ENCODE measurements at places on chromosomes 7 and 10. TPM values are rescaled to one million over a fixed set of nuclear protein-coding genes. Genes with fewer than 3 reads are reported as not detected.

Gene KAZALD1
- total RNA-seq = 0.71 TPM

- no peak for ATAC-seq
Observed at GRCh38 chr10:65602182-65602865, 1323.5 kb upstream of the LRRTM3 start.

DNA sequence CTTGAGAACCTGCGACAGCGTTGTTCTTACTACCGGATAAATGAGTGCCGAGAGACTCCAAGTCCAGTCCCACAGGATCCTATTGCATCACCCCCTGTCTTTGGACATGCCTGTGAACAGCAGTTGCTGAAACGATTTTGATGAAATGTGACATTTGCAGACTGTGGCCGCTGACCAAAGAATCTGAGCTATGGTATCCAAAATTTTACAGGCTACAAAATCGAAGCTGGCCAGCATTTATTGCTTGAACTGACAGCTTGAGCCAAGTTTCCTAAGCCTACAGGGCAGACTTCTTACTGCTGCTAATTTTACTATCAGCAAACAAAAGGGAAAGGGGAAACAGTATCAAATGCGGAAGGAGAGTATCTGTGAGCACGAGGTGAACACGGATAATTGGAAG lies 12.1 kb upstream of the NPVF start:
- no peak for ATAC-seq

GRCh38 chr10:43314626-43315495 lies 48.0 kb upstream of the RASGEF1A start:
- no peak for ATAC-seq

- no peak for ATAC-seq
Observed at GRCh38 chr10:66144016-66144415, 781.8 kb upstream of the LRRTM3 start.

Gene OPALIN
- total RNA-seq = not detected

Gene RSBN1L
- 15.1 TPM for total RNA-seq

Gene ADCY1
- total RNA-seq = 1.6 TPM

Gene SPDYE11
- total RNA-seq = not detected

GRCh38 chr7:52670608-52671225 lies 364.7 kb upstream of the POM121L12 start:
- no peak for ATAC-seq

Gene GBX1
- total RNA-seq = not detected

DNA sequence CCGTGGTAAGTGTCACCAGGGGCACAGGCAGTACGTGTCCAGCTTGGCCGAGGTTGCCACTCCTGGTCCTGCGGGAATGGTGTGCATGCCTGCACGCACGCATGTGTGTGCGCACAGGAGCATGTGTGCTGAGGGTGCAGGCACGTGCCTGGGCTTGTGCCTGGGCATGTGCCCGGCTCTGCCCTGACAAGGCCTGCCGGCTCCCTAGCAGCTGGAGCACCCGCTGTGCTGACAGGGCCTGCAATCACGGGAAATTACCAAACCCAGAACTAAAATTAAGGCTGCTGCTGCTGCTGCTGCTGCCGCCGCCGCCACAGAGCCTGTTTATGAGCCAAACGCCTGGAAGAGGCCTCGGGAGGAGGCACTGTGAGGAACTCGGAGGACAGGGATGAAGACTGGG lies 28.7 kb downstream of the GHRHR start:
- no peak for ATAC-seq

Gene ANTXRL
- not detected for total RNA-seq

GRCh38 chr10:131271195-131271880 lies 40.2 kb downstream of the TCERG1L start:
- ATAC-seq = no peak

DNA sequence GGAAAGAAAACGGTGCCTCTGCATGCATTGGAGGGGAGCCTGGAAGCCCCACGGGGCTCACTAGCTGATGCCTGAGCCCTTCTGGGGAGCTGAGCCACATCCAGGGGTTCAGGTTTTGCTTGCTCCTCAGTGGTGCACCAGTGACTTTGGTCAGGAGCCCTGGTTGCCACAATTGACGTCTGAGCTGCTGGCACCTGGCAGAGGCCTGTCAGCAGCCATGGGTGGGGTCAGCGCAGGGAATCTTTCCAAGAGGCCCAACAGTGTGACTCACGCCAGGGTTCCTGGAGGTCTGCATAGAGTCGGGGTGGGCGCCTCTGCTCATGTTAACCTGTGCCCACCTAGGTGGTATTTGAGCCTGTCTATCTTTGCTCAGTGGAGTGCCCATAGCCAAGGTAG lies 138.7 kb downstream of the NEURL1 start:
- no peak for ATAC-seq

Gene CLEC2L
- total RNA-seq = not detected

Gene ZNF727
- total RNA-seq = 0.45 TPM

DNA sequence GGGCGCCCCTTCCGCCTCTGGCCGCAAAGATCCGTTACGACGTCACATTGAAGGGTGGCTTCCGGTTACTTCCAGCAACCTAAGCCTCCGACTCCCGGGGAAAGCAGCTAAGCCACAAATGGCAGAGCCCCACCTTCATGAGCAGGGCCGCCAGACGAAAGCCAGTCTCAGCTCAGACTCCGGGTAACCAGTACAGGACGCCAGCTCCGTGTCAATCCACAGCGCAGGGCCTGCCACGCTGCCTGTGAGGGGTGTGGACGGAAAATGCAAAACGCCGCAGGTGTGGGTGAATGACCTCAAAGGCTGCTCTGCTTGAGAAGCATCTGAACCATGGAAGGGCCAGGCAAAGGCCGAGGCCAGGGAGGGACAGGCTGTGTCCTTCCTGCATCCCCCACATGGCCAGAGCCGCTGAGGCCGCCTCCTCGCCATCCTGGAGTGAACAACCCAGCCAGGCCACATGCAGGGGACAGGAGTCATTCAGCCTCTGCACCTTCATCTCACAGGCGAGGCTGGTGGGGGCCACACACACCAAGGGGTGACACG lies 53.5 kb upstream of the PPP2R2D start:
- no peak for ATAC-seq

DNA sequence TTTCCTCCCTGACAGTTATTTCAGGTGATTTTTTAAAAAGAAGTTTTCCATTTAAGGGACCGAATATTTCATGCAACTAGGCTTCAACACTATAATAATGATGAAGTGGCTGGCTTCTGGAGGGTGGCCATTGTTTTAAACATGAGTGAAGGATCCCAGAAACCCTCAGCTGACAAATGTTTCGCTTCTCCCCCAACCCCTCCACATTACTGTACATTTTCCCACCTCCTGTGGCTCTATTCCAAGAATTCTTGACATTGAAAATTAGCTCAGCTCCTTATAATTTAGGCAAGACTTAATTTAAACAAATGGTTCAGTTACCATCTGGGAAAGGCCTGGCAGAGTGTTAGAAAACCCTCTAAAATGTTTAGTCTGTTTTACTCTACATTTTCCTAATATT lies 129.9 kb upstream of the CDCA7L start:
- ATAC-seq = no peak

Gene LMTK2
- total RNA-seq = 15.8 TPM

Gene TFAM
- total RNA-seq = 49.0 TPM

Gene GOLGA7B
- total RNA-seq = 5.8 TPM

- no peak for ATAC-seq
Observed at GRCh38 chr7:94602181-94602580, 53.8 kb downstream of the SGCE start.

DNA sequence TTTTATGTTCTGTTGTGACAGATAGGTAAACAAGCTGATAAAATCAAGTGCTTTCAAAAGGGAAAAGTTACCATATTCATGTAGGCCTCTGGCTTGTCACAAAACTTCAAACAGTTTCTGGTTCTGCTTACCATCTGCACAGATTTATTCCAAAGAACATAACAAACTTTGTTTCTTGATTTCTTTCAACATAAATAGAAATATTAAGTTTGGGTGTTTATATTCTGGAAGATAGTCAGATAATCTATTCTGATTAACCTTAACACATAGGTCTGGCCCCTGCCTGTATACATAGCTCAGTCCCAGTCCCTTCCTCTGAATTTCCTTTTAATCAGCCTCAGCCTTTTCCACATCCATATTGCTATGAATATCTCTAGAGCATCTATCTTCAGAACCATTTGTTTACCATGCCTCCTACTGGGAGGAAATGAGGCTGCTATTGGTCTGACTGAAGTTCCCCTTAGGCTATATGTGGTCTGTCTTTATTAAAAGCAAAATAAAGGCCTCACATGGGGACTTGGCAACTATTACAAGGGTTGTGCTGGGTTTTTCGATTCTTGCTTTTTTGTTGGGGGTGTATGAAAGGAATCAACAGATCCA lies 319.0 kb downstream of the HPSE2 start:
- ATAC-seq = no peak

DNA sequence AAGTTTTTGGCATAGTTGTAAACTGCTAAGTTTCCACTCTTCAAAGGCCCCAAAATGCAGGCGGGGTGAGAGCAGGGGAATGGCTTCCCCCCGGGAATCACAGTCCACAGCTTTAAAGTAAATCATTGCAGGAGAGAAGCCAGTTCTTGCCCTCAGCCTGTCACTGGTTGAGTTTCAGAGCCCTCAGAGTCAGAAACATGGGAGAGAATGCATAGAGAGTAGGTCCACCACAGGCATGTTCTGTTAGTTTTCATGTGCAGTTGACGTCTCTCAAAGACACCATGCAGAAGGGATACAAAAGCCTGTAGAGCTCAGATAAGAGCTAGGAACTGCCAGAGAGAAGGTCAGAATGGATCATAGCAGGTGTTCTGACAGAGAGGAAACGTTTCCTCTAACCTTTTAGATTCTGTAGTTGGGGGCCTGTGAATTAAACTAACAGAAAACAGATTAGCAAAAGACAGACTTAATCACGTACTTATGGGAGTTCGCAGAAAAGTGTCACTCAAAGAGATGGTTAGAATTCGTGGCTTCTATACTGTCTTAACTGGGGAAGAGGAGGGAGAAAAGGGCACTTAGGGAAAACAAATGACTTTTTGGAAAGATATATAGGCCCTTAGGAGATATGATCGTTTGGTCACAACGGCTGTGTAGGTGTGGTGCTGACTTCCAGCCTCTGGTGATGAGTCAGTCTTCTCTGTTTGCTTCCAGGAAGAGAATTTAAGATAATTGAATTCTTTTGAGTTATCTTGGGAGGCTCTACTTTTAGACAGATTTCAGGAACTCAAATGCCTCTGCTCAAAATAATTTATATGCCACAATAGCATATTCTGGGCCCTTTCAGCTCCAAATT lies 48.0 kb upstream of the MSRB2 start:
- ATAC-seq = no peak

Gene TAS2R38
- not detected for total RNA-seq

Gene CPA5
- total RNA-seq = 3.3 TPM

Gene SOSTDC1
- not detected for total RNA-seq

GRCh38 chr10:108454793-108455192 lies 1290.3 kb upstream of the SORCS1 start:
- ATAC-seq = no peak

- no peak for ATAC-seq
Observed at GRCh38 chr7:140042386-140042670, 20.4 kb downstream of the PARP12 start.

Gene IFIT1B
- total RNA-seq = not detected

Gene CCDC3
- 2.5 TPM for total RNA-seq

Gene VWA2
- not detected for total RNA-seq

Gene DENND11
- 19.5 TPM for total RNA-seq

Gene MALRD1
- total RNA-seq = not detected

Gene MEOX2
- total RNA-seq = not detected
